Central memory CD4-positive, alpha-beta T cell (primary cell): ENCODE measurements at places on chromosomes 12 and 14.

DNA sequence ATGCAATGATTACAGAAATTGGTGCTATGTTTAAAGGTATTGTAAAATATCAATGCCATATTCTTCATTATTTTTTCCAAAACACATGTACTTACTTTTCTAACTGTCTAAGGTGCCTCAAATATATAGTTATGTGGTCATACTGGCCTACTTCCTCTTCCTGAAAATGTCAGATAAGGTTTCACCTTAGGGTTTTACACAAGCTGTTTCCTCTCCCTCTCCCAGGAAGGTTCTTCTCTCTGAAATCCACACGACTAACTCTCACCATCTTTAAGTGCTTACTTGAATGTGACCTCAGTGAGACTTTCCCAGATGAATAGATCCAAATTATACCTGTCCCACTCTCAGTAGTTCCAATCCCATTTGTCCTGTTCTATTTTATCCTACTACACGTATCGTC lies 11.6 kb upstream of the CLEC4D start:
- no peak for DNase-seq

GRCh38 chr12:70122804-70123203 lies 120.4 kb upstream of the CNOT2 start:
- DNase-seq: no peak

DNA sequence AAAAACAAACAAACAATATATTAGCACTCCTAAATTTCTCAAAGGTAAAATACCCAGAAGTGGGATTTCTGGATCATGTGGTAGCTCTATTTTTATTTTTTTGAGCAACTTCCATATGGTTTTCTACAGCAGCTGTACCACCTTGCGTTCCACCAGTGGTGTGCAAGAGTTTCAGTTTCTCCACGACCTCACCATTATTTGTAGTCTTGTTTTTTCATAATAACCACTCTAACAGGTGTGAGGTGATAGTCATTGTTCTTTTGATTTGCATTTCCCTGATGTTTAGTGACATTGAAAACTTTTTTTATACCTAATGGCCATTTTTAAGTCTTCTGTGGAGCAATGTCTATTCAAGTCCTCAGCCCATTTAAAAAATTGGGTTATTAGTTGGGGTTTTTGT lies 127.3 kb upstream of the SLC38A2 start:
- no peak for DNase-seq

- DNase-seq: no peak
Measured at GRCh38 chr12:8667270-8667669, 4.6 kb upstream of the MFAP5 start.

DNA sequence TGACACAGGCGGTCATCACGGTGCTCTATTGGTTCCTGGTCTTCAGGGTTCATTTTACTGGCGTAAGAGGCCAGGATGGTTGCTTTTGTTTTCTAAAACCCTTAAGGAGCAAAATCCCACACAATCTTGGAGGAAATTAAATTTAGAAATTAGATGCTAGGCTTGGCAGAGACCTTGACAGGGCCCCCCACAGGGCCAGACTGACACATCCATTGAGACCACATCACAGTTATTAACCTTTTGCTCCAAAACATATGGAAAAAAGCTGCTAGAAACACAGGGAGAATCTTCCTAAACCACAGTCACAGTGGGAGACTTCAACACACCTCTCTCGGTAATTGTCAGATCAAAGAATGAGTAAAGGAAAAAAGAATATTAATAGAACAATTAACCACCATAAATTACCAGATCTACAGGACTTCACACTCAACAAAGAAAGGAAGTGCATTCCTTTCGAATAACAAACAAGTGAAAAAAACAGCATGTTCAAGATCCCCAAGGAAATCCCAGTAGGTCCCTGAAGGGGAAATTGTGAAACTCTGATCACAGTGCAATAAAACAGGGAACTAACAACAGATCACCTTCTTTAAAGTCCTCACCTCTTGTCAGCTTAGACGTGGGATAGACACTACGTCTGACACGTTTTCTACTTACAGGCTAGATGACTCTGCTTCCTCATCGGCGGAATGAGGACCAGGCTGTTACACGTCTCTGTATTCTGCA lies 40.2 kb upstream of the TMEM179 start:
- DNase-seq: no peak

- no peak for DNase-seq
Measured at GRCh38 chr12:72338437-72338836, 66.3 kb downstream of the TRHDE start.

GRCh38 chr12:93657071-93657470 lies 20.1 kb upstream of the CRADD start:
- no peak for DNase-seq

DNA sequence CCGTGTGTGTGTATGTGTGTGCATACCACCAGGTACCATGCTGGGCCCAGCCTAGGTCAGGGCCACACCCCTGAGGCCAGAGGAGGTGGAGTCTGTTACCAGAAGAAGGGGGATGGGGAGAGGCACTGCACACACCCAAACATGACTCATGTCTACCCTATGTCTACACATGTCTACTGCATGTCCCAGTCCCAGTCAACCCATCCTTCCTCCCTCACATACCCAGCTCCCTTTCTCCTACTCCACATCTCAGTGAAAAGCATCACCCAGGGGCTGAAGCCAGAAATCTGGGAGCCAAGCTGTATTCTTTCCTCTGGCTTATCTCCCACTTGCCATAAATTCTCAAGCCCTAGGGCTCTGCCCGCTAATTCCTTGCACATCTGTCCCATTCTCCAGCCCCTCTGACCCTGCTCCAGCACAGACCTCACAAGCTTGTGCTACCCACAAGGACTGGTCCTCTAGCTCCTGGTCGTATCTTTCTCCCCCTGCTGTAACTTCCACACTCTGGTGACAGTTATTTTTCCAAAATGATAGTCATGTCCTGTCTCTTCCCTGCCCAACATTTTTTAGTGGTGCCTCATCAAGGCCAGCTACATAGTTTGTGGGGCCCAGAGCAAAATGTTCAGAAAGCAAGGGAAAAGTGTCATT lies 18.0 kb upstream of the APPL2 start:
- DNase-seq: no peak

GRCh38 chr12:93390549-93391297 lies 13.0 kb downstream of the NUDT4 start:
- no peak for DNase-seq

- DNase-seq: no peak
Measured at GRCh38 chr12:32161058-32161457, 54.4 kb downstream of the BICD1 start.

DNA sequence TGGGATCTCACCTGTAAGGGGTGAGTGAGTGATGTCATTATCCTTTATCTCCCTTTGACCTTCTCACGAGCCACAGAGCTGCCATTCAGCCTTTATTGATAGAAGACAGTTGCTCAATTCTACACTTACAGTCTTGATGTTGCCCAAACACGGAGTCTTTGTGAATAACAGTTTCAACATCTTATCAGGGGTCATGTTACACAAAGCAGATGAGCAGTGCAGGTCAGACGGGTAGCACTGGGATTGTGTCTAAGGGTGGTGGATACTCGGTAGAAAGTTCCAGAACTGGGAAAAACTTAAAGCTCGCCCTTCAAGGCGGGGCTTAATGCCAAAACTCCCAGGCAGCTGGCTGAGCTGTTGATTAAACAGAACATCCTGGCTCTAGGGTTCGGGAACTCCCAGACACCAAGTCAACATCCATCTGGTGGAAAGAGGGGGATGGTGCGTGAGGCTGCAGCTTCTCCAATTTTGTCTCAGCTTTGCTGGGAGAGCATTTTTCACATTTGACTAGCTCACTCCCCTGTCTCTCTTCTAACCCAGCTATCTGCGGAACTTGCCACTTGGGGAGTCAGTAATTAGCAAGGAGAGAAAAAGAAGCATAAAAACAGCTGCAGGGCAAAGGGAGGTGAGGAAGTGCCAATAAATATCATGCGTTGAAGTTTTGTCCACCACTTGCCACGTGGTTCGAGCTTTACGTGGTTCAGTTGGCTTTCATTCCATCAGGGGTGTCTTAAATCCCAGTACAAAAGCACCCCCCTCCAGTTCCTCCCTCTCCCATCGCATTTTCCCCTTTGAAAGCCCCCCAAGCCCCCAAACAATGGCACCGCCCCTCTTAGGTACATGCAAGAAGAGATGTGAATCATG lies 31.0 kb downstream of the FOXN4 start:
- DNase-seq: no peak

- DNase-seq: no peak
Measured at GRCh38 chr12:68863109-68863770, 55.3 kb downstream of the MDM2 start.

GRCh38 chr14:75342762-75343599 lies 64.4 kb downstream of the FOS start:
- DNase-seq: no peak

DNA sequence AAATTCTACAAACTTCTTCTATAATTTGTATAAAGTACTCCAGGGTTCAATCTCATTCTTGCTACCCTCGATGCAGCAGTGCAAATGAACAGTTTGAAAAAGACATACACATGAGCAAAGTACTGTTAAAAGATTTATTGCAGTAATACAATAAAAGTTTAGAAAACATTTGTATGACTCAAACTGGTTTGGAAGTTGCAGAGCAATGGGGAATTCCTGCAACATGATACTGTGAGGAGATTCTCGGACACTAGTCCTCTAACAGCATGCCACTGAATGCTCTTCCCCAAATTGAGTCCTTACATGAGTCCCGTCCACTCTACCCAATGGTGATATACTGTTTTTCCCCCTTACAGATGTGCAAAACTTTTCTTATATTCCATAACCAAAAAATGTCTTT lies 45.4 kb downstream of the ATG14 start:
- no peak for DNase-seq

DNA sequence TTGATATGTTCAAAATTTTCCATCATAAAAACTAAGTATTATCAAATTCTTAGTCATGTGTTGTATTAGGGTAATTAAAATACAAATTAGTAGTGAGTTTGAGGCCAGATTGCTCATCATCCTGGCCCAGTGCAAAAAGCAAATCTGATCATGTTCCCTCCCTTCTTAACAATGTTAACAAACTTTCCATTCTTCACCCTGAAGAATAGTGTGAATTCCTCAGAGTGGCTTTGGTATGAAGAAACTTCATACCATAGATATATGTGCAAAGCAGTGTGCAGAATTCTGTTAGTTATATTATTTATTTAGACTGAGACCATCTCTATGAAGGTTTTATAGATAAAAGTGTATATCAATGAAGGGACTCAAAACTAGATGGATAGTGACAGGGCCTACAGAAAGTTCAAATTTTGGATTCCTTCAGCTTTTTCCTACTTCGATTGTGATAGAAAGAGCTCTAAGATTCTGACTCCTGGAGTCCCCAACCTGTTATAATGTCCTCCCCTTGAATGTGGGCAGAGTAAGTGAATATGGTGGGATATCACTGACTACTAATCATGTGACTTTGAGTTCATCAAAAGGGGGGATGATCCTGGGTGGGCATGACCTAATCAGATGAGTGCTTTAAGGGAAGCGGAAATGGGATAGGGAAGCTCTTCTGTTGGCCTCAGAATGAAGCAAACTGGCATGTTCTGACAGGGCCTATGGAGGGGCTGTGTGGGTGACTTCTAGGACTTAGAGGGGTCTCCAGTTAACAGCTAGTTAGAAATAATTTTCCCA lies 271.4 kb downstream of the BTG1 start:
- DNase-seq: no peak

- DNase-seq: no peak
Measured at GRCh38 chr12:9626291-9626690, 18.6 kb upstream of the KLRB1 start.

DNA sequence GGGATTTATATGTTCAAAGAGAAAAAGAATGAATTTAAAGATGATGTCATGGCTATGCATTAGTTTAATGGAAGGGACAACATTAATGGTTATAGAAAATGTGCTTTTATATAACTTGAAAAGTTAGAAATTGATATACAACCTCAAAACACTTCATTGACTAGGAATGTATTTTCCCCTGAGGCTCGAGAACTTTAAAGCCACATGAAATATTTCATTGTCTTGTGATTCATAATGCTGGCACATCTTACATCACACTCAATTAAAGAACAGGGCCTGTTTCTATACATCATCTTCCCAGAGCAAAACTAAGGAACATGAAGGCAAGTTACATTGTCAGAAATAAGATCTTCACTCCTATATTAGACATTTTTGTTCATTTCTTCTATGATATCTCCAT lies 35.2 kb upstream of the PAWR start:
- DNase-seq: no peak

GRCh38 chr12:11819643-11820042 lies 170.2 kb downstream of the ETV6 start:
- no peak for DNase-seq

- no peak for DNase-seq
Measured at GRCh38 chr14:56092763-56093162, 25.4 kb upstream of the PELI2 start.

GRCh38 chr12:112151766-112152541 lies 26.6 kb downstream of the TRAFD1 start:
- DNase-seq: no peak

DNA sequence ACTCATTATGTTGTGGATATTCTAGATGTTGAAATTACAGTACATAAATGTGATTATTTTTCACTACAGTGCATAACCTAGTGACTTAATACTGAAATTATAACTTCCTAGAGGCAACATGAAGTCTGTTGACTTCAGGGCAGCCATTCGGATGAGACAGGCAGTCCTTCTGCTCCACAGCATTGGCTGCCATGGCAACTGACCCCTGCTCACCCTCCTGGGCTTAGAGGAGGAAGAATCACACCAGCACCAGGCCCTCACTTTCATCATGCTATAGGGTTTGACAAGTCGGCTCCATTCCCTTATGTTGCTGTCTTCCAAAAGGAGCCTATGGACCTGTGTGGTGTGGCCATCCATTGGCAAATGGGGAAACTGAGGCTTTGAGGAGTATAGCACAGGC lies 233.5 kb upstream of the TMEM132C start:
- DNase-seq: no peak

DNA sequence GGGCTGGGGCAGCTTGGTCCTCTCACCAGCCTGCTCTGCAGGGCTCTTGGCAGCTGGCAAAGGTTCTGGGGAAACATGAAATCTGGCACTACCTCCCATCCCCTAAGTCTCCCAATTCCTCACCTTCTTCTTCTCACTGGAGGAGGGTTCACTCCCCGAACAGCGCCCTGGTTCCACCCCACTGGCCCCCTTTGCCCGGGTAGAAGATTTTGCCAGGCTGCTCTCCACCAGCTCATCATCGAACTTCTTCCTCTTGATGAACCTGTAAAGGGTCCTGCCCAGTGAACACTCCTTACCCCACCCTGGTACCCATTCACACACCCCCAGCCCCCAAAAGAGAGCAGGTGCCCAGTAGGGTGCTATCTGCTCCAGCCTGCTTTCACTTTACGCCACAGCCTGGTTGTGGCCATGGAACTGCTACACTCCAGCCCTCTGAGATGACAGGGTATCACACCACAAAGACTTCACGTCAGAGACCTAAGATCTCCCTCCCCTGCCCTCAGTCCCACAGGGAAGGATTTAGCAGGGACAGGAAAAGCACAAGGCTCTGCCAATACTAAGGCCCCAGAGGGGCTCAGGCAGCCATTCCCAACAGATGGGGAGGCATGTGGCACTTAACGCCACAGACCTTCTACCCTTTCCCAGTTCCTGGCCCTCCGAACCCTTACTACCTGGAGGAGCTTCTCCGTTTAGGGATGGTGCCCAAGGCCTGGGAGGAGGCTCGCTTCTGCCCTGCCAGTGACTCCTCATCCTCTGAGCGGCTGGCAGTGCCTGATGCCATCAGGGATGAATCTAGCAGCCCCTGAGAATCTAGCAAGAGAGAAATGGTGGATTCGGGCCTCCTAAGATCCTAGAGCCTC lies 2.3 kb downstream of the MCRS1 start:
- DNase-seq: no peak

- no peak for DNase-seq
Measured at GRCh38 chr12:126734710-126735109, 1532.3 kb upstream of the TMEM132C start.
